Right ventricle myocardium inferior (tissue), 1 donor: ENCODE measurements at places on chromosomes 4 and X.
A peak's percentile ranks its signal among the peaks of the same experiment; 100 is the strongest.

DNA sequence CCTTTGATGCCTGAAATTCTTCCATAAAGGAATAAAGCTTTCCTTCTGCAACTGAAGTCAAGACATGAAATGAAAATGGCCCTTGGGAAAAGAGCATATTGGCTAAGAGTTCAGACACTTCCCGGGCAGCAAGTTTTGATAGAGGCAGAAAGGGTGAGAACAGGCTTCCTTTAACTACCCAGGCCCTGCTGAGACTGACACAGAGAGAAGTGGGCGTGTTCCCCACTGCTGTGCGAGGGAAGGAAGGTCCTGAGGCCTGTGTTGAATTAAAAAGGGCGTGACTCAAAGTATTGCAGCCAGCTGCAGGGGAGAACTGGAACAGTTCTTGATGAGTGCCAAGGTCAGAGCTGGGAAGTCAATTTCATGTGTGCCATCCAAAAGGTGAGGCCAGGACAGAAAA, 33.9 kb upstream of the ADGRG2 start:
- no peak for DNase-seq

GRCh38 chr4:3254302-3255131, 5.6 kb downstream of the MSANTD1 start:
- DNase-seq = peak; percentile 37

GRCh38 chrX:124863303-124863702, 456.4 kb upstream of the TEX13C start:
- DNase-seq = no peak

DNA sequence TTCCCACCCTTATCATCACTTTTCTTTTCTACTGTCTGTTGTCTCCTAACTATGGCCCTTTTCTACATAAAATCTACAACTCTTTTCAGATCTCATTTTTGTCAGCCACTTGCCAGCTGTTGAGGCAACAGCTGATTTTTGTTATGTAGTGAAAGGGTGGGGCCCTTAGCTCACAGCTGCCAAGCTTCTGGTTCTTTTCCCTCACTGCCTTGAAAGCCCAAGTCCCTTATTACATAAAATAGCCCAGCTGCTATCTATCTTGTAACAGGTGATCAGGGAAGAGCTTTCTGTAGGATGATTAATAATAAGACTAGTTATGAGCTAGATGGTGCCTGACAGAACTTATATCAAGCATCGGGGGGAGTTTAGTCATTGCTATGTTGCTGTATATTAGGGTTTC, 45.9 kb downstream of the ADGRL3 start:
- DNase-seq = no peak

DNA sequence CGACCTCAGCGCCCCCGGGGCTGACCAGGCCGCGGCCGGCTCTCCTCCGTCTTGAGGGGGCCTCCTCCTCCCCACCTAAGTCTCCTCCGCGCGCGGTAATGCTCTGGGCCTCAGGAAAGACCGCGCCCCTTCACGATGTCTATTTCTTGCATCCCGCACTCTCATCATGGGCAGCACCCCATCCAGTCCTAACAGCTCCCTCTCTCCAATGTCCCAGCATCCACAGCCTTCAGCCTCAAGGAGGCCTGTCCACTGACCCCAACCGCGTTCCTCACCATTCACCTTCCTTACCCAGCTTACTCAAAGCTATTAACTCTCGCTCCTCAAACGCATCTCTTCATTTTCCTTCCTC, 77.5 kb downstream of the MAGED4 start:
- DNase-seq = no peak

DNA sequence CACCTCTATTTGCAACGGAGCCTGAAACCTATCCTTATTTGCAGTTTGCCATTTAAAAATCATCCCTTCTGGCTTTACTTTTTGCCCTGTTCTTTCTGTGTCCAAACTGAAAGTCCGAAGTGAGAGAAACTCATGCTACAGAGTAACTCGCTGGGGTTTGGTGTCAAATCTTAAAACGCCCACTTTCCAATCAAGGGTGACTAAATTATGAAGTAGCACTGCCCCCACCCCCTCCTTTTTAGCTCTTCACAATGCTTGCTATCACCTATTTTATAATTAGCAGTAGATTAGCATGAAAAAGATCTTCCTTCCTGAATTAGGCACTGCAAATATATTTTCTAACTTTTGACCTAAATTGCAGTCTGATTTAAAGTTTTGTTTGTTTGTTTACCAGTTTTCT, 52.5 kb downstream of the VGLL1 start:
- no peak for DNase-seq

DNA sequence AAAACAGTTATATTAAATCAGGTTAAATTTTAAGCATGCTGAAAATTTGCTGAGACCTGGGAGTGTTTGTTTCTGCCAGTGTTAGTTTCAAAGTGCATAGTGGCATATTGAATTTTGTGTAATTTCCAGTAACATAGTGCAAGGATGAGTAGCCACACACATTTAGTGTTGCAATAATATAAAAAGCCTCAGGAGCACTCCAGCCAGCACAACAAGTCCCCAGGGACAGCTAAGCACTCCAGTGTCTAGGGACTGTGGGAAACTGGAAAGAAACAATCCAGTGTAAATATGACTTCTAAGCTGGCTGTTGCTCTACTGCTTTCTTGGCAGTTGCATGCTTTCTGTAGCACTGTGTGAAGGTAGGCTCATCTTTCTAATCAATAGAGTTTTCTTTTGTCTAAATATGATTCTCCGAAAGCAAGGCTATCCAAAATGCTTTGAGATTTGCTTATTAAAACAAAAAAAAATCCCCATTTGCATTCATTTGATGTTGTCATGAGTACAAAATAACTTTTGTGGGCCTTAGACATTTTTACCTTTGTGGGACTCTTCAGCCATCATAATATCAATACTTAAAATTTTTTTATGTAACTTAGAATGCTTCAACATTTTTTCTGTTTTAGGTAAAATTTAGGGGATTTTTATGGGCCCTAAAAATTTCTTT, 24.2 kb upstream of the CXCL2 start:
- DNase-seq = no peak

DNA sequence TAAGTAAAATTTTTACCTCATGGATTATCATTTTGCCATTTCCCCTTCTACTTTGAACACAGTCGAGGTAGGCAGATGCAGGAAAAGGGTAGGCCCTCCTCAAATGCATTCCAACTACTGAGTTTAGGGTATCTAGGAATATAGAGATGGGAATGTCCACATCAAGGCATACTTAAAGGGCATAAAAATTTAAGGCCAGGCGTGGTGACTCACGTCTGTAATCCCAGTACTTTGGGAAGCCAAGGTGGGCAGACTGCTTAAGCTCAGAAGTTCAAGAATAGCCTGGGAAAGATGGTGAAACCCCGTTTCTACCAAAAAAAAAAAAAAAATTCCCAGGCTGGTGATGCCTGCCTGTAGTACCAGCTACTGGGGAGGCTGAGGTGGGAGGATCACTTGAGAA, 146.5 kb downstream of the PDGFC start:
- no peak for DNase-seq
